ENCODE measurements at places on chromosomes 12 and 14.

DNA sequence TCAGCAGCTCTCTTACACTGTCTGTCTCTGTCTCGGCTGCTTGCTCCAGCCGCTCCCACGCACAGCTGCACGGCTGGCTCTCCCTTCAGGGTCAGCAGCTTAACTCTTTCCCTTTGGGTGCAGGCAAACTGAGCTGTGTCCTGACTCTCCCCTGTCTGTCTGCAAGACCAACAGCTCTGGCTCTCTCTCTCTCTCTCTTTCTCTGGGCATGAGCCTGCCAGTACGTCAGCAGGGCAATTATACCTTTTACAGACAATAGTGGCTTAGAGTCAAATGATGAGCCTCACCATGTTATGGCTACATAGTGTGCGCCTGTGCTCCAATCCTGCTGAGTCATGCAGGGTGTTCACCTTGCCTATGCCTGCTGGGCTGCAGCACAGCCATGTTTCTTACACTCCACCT lies 120.5 kb upstream of the DDHD1 start:
- DNase-seq = no peak

DNA sequence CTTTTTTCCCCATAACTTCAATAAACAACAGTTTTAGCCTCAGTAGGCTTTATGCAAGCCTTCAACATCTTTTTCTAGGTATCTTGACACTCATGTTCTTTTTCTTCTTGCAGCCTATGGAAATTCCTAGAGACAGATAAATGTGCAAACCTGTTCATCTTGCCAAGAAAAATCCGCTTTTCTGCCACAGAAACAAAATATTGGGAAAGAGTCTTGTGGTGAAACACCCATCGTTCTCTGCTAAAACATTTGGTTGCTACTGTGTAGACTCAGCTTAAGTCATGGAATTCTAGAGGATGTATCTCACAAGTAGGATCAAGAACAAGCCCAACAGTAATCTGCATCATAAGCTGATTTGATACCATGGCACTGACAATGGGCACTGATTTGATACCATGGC lies 295.9 kb downstream of the ZFP36L1 start:
- no peak for DNase-seq

- DNase-seq = no peak
These were observed 97.1 kb upstream of the PRICKLE1 start for GRCh38 chr12:42686514-42687172.

DNA sequence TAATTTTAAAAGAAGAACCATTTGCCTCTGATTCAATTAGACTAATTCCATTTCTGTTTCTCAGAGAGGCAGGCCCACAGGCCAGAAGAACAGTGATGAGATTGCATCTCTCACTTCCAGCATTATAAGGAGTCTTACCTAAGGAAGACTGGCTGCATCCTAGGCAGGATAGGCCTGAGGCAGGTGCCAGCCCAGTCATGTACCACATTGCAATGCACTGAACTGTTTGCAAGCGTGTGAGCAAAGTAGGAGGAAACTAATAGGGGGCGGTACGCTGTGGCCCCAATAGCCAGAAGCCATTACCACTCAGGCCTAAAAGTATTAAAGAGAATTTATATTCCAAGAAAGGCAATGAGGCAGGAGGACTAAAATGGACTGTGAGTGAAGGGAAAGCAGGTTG lies 12.1 kb upstream of the CNIH1 start:
- DNase-seq = no peak

GRCh38 chr12:105384916-105385535 lies 54.5 kb downstream of the C12orf75 start:
- DNase-seq = no peak

DNA sequence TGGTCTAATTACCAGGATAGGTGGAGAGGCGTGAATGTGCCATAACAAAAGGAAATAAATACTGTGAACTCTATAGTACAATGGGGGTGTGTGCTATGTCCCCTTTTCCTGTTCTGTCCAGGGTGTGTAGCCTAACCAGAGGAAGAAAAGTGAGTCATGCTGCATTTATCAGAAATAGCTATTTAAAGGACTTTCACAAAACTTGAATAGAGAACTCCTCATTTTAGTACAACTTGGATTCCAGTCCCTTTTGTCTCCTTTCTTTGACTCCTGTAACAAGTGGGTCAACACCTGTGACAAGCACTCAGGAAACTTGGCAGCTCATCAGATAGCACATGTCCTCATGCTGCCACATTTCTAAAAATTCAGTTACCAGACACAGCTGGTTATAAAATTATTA lies 123.4 kb downstream of the CCDC91 start:
- DNase-seq = no peak
